ENCODE measurements at places on chromosomes 6 and 20.
A peak's percentile ranks its signal among the peaks of the same experiment; 100 is the strongest.

DNA sequence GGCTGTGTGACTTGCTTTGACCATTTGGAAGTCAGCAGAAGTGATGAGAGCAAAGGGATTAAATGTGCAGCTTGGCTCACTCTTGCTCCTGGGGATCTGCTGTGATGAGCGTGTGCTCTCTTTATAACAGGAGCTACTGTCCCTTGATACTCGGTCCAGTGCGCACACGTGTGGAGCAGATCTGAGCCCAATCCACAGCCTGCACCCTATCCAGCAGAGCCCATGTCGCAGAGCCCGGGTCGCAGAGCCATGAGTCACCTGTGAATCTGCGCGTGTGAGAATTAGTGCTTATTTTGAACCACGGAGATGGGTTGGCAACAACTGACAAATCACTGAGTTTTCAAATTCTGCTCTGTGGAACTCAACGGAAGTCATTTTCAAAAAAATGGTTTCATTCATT lies 291.0 kb upstream of the SULF2 start:
- no peak for DNase-seq

DNA sequence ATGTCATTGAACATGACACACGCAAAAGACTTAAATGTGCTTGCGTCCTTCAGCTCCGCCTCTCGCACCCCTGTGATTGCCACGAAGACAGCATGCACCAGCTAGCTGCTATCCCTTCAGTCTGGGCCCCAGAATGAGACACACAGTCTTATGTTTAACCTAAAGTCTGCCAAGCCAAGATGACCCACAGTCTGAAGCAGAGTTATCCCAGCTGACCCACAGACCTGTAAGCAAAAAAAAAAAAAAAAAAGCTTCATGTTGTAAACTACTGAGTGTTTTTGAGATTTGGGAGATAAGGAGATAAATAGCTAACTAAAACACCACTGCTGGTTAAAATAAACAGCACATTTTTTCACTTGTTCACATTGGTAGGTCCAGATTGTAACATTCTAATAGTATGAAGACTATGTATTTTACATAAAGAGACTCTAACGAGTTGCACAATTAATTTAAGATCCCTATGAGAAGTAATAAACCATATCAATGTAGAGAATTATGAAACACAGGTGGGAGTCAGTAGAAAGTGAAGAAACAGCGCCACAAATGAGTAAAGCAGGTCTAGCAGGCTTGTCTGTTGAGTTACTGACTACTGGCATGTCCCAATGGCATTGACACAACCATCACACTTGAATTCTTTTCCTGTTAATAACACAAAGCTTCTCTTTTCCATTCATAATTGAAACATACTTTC lies 47.4 kb upstream of the CCDC28A start:
- no peak for DNase-seq

DNA sequence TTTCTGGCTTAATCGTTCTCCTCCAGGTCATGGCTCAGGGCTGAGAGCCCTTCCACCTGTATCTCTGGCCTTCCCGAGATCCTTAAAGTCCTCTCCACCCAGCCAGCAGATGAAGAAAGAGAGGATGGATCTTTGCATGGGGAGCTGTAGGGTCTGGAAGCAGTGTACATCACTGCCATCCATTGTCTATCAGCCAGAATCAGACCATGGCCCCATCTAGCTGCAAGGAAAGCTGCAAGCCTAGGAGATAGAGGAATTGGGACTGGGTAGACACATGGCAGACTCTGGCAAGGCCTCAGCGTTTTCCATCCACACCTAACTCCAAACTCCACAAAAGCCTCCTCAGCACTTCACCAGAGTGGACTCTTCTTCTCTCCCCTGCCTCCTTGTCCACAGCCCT lies 113.8 kb upstream of the MAFB start:
- DNase-seq = no peak

GRCh38 chr6:41164551-41165120 lies 1.7 kb upstream of the TREM2 start:
- DNase-seq = no peak

DNA sequence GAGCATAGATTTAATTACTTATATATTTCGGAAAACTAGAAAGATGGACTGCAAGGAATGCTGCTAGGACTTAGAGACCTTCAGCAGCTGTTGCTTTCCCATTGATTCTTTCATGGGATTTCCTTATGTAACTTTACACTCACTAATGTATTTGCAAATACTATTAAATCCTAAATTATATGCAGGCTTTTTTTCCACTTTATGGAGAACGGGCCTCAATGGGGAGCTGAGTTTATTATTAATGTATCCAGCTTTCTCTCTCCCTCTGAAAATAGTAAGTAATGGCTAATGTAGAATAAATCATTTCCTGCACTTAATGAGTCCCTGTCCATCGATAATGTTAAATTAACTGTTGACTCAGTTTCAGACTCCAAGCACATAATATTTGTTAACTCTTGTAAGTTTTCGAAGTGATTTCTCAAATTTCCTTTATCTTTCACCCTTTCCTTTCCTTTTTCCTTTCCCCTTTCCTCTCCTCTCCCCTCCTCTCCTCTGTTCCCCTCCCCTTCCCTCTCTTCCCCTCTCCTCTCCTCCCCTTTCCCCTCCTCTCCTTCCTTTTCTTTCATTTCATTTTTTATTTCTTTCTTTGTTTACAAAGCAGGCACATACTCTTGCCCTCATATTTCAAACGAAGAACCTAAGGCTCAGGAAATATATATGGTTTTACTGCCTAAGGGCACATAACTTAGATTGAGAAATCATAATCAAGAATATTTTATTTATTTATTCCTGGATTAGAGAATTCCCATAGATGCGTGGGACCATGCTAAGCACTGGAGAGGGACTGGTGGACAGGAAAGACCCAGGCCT lies 503.6 kb downstream of the MMUT start:
- DNase-seq = no peak

- DNase-seq = no peak
Observed at GRCh38 chr20:434221-434620, 26.1 kb downstream of the RBCK1 start.

DNA sequence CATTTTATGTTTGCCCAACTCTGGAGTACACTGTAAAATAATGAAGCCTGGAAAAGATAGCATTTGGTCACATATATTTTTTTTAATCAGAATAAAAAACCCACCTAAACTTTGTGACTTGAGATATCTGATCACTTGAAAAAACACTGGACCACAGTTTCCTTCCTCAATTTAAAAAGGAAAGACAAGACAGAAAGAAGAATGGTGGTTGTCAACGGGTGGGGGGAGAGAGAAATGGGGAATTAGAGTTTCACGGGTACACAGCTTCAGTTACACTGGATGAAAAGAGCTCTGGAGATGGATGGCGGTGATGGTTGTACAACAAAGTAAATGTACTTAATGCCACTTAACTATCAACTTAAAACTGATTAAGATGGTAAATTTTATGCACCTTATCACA lies 14.7 kb upstream of the DST start:
- DNase-seq = no peak

GRCh38 chr20:46406986-46407670 lies 713 bp upstream of the ELMO2 start:
- no peak for DNase-seq

GRCh38 chr6:104428184-104428583 lies 431.5 kb downstream of the HACE1 start:
- DNase-seq = no peak

- no peak for DNase-seq
Observed at GRCh38 chr6:139099984-139100383, 34.9 kb upstream of the HECA start.

GRCh38 chr6:48747471-48747870 lies 636.5 kb upstream of the PTCHD4 start:
- no peak for DNase-seq

GRCh38 chr6:37168811-37169495 lies 999 bp upstream of the PIM1 start:
- no peak for DNase-seq

- DNase-seq = peak; percentile 27
Observed at GRCh38 chr6:117352466-117353081, 73.2 kb downstream of the ROS1 start.

- peak; percentile 70 for DNase-seq
Observed at GRCh38 chr6:39493174-39493573, 170.7 kb upstream of the KCNK16 start.

GRCh38 chr6:153858529-153858928 lies 180.5 kb upstream of the OPRM1 start:
- no peak for DNase-seq

Measured in fibroblast of skin of scalp (primary cell).